ENCODE measurements at places on chromosomes 2 and 18. TPM values are rescaled to one million over a fixed set of nuclear protein-coding genes. Genes with fewer than 3 reads are reported as not detected.

- DNase-seq: no peak
These were observed 8.4 kb upstream of the VAPA start for GRCh38 chr18:9905401-9905922.

DNA sequence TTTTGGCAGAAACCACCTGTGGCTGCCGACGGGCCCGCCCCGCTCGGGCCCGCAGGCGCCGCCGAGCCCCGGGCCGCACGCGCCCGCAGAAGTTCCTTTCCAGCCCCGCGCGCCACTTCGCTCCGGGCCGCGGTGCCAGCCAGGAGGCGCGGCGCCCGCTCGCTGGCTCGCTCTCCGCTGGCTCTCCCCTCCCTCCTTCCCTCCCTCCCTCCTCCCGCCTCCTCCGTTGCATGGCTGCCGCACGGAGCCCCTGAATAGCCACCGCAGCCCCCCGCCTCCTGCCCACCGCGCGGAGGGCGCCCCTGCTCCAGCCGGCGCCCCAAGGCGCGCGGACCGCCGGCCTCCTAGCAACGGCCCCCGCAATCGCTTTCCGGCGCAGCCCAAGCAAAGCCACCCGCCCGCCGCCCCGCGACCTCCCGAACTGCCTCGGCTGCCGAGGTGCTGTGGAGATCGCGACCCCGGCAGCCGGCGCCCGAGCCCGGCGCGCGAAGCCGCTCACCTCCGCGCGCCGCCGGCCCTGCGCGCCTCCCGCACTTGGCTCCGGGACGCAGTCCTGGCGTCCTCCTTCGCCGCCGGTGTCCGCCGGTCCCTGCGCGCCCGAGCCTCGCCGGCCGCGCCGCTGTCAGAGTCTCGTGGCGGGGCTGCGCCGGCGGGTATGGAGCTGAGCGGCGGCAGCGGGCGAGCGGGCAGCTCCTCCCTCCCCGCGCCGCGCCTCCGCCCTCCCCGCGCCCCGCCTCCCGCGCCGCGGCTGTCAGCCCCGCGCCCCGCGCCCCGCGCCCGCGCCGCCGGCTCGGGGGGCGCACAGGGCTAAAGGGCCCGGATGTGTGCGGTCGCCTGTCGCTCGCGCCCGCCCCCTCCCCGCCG is at the start of gene ZBTB7C:
Gene ZBTB7C (minus strand): TSS at position 657 of the 864 bp plus-strand sequence.
- DNase-seq: peak; percentile 77

DNA sequence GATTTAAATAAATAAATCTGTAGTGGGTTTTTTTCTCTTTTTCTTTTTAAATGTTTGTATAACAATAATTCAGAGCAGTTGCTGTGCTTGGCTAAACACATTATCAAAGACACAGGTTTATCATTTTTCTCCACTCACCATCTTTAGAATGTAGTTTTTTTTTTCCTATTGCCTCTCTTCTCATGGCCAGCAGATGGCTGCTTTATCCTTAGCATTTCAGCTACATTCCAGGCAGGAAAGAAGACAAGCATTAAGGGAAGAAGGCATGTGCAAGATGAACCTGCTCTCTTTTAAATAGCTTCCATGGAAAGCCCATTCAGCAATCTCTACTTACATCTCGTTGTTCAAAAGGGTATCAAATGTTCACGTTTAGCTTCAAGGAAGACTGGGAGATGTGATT is 42.6 kb downstream of the ARHGAP15 start:
- DNase-seq: no peak

DNA sequence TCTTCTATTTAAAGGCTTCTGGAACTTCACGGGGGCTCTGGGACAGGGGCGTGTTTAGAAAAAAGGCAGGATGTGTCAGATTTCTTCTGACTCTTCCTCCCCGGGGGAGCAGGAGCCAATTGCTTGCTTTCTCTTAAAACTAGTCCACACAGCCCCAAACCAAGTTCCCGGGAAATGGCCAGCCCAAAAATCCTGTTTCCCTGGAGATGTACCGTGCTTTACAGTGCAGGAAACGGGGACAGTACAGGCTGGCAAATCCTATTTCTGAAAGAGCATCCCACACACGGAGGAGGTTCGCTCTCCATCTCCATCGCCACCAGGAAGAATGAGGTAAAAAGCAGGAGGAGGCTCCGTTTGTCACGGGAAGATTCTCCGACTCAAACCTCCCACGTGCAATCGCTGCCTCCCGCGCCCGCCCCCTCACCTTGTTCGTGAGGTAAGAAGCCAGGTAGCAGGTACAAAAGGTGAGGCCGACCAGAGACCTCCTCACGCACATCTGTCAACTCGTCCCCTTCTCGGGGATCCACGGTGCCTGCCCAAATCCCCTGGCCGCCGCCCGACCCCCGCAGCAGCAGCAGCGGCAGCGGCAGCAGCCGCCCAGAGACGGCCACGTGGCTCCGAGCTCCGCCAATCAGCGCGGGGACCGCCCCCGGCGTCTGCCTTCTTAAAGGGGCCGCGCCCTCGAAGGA is 15.6 kb upstream of the RIOK3 start:
- peak; percentile 93 for DNase-seq

- DNase-seq: no peak
These were observed 48.2 kb downstream of the HAUS1 start for GRCh38 chr18:46152436-46152807.

GRCh38 chr2:108916122-108916795 is 72.8 kb downstream of the EDAR start:
- DNase-seq: peak; percentile 45

- no peak for DNase-seq
These were observed 542 bp upstream of the CNNM3 start for GRCh38 chr2:96815326-96816126.

- no peak for DNase-seq
These were observed 103.4 kb upstream of the RNU4ATAC start for GRCh38 chr2:121427187-121427689.

GRCh38 chr2:158557752-158558151 is 101.0 kb downstream of the PKP4 start:
- DNase-seq: no peak

DNA sequence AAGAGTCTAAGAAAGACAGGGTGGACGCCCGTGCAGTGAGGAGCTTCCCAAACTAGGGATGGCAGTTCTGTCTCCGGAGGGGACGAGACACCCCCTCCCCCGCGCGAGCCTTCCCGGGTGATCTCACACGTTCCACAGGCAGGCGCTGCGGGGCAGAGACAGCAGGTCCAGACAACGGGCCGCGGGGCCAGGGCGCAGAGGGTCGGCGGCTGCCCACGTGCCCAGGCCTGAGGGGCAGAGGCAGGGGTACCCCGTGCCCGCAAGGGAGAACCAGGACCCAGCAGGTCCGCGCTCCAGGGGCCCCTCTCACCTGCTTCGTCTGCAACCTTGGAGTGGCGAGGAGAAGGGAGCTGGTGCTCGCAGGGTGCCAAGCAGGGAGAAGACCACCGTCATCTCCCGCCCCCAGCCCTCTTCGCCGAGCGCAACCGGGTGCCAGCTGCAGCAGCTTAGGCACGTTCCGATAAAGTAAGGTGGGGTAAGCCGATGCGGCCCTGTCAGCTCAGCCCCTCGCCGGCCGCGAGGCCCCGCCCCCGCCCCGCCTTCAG is at the start of gene GPR155:
Gene GPR155 (minus strand): TSS at position 467 of the 545 bp plus-strand sequence. CDS start 5,073 bp downstream, outside the sequence.
- DNase-seq: peak; percentile 86

GRCh38 chr2:190978389-190979053 is 35.5 kb downstream of the STAT1 start:
- no peak for DNase-seq

GRCh38 chr2:227428731-227429285 is 41.1 kb upstream of the SCYGR1 start:
- no peak for DNase-seq

- DNase-seq: no peak
These were observed 1023.7 kb downstream of the BCL11A start for GRCh38 chr2:59529726-59530125.

DNA sequence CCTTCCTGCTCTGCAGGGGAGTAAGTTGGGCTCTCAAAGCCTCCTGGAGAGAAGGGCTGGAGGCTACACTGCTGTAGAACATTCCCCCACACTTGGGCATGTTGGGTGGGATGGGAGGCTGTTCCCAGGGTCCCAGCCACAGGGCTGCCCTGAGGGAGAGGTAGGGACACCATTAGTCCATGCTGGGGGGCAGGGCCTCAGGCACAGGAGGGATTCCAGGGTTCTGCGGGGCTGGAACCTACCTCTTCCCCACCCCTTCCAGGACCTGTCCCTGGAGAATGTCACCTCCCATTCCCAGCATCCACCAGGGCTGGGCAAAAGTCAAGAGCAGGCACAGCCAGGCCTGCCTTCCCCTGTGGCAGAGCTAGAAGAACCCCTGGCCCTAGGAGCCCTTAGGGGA is 6.9 kb upstream of the ADRA2B start:
- no peak for DNase-seq

GRCh38 chr2:109513749-109514588 is 99.8 kb downstream of the SEPTIN10 start:
- no peak for DNase-seq

DNA sequence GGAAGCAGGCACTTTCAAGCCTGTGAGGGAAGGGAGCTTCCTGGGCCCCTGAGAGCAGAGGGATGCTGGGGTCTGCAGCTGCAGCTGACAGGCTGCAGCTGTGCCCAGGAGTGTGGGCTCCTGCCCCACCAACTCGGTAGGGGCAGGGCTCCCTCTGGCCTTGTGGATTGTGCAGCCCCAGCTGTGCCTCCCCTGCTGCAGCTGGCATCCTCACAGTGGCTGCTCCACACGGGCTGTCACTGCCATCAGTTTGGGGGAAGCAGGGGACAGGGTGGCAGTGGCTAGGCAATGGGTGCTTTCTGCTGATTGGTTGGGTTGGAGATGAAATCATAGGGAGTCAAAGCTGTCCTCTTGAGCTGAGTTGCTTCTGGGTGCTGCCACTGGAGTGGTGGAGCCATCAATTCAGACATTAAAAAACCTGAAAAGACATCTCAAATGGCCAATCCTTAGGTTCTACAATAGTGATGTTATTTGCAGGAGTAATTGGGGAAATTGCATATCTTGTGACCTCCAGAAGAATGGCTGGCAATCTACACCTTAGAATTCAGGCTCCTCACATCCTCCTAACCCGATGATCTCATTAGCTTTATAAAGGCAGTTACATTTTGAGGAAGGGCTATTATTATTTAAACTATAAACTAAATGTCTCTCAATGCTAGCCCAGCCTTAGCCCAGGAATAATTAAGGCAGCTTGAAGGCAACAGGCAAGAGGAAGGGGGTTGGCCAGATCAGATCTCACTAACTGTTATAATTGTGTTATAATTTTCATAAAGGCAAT is 41.3 kb downstream of the FAM171B start:
- DNase-seq: no peak

DNA sequence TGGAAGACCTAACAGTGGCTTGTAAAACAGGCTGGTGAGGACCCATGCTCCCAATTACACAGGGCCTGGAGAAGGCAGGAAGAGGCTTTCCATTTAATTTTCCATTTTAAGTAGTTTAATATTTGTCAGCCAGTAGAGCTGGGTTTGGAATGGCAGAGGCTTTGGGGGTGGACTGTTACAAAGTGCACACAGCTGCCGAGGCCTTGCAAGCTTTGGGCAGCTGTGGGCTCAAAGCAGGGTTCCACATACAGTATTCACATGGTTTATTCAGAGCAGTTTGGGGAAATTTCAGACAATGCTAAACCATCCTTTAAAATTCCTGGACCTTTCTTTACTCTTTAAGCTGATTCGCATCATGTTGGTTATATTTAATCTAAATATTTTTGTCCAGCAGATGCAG is 132.6 kb downstream of the WDSUB1 start:
- no peak for DNase-seq

DNA sequence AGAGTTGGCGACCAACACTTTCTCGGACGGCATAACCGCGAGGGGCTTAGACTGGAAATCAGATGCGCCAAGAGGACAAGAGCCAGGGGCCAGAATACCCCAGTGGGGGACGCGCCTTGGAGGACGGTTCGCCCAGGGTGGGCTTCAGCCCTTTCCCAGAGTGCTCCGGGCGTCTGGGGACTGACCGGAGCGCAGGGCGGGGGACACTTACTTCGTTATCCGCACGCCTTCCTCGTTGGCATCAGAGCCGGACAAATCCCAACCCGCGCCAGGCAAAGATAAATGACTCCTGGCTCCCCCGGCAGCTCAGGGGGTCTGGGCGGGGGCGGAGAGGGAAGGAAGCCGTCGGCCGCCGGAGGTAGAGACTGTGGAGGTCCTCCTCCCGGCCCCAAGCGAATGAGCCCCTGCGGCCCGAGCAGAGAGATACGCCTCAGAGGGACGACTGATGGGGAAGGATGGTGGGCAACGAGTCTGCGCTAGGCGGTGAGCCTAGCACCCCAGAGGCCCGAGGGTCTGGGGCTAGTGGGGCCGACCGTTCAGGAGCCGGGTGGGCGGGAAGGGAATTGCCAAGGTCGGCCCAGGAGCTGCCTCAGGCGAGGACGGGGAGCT is 4.7 kb upstream of the SATB2 start:
- DNase-seq: no peak

GRCh38 chr18:62126737-62127136 is 60.1 kb downstream of the PIGN start:
- no peak for DNase-seq

DNA sequence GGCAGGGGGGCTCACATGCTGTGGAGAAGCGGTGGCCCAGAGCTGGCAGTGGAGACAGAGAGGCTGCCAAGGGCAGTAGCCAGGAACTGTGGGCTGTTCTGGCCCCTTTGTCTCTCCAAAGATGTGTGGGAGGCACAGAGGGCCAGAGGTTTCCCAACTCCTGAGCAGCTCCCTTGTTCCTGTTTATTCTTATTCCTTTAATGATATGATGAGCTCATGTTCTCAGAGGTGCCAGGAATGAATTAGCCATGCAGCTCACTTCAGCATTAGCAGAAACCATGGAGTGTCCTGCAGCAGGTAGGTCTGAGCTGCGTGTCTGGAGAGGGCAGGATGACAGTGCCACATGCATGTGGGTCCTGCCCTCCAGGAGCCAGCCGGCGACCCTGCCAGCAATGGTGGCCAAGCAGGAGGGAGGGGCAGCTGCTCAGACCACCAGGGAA is 77.9 kb upstream of the FZD7 start:
- no peak for DNase-seq

GRCh38 chr2:24354957-24355356 is 5.4 kb downstream of the ITSN2 start:
- no peak for DNase-seq

DNA sequence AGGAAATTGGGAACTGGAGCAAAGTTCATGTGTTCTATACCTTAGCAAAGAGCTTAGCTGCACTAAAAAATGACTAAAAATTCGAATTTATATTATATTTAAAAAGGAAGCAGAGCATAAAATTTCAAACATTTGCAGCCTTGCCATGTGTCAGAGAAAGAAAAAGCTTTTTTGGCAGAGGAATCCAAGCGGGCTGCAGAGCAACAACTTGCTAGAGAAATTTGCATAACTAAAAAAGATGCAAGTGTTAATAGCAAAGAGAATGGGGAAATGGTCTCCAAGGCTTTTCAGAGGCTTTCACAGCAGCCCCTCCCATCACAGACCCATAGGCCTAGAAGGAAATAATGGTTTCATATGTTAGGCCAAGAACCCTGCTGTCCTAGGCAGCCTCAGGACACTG is 1315.9 kb downstream of the DSC3 start:
- no peak for DNase-seq

SULT1C2 gene
- 5.8 TPM for total RNA-seq

GAD1 gene
- total RNA-seq: not detected

MTLN gene
- 53.3 TPM for total RNA-seq

WDPCP gene
- 8.6 TPM for total RNA-seq

RAX gene
- not detected for total RNA-seq

STK39 gene
- total RNA-seq: 13.2 TPM

ATF2 gene
- total RNA-seq: 51.2 TPM

LOXHD1 gene
- total RNA-seq: 2.7 TPM

SULT1C4 gene
- total RNA-seq: 11.6 TPM

SERPINB2 gene
- 0.38 TPM for total RNA-seq

All from upper lobe of right lung (tissue), 1 donor.